Activated CD4-positive, alpha-beta T cell treated with anti-CD3 and anti-CD28 coated beads, Interleukin-2, amount 10 ng/mL, durations not matched to agents 7 days and 5 days (primary cell): ENCODE measurements at places on chromosomes 3 and 15. TPM values are rescaled to one million over a fixed set of nuclear protein-coding genes. Genes with fewer than 3 reads are reported as not detected.

Gene CRYBG3
- total RNA-seq: 5.3 TPM

GRCh38 chr15:71136159-71136783, 21.0 kb downstream of the THSD4 start:
- H3K36me3 ChIP-seq: no peaks in the 10 kb centered on the region
- H3K4me3 ChIP-seq: no peak overlapping the region
- peaks cover 10% of the 10 kb centered on the region for H3K27me3 ChIP-seq
- no peak for DNase-seq

Gene LEKR1
- total RNA-seq: 0.54 TPM

Gene STAG1
- total RNA-seq: 40.9 TPM

DNA sequence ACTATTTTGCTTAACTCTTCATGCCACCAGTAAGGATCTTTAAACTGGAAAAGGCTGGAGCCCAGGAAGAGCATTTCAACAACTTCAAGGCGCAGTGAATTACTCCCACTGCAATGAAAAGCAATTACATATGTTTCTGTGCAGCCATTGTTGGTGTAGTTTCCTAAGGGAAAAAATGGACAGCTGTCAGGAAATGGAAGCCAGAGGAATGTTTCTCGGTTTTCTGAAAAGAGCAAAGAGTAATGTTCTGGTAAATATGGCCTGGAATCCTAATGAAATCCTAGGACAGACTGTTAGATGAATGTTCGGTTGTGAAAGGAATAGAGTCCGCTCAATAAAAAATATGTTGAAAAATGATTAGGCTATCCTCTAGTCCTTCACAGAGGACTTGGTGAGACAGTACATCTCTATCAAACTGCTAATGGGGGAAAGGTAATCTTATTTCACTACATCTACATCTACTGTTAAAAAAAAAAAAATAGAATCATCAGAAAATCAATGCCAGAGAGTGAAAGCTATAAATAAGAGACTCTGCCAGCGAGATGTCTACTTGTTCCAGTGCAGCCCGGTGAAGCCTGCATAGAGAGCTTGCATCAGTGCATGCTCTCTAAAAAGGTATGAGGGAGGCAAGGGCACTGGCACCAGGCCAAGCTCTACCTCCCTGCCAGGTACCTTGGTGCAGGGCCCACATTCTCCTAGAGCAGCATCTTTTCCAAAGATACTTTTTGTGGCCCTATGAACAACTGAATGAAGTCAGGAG, 68.2 kb upstream of the TJP1 start:
- no peaks in the 10 kb centered on the region for H3K36me3 ChIP-seq
- H3K27ac ChIP-seq: no peak overlapping the region
- no peaks in the 10 kb centered on the region for H3K4me1 ChIP-seq
- no peak for DNase-seq
- no peak overlapping the region for H3K4me3 ChIP-seq

DNA sequence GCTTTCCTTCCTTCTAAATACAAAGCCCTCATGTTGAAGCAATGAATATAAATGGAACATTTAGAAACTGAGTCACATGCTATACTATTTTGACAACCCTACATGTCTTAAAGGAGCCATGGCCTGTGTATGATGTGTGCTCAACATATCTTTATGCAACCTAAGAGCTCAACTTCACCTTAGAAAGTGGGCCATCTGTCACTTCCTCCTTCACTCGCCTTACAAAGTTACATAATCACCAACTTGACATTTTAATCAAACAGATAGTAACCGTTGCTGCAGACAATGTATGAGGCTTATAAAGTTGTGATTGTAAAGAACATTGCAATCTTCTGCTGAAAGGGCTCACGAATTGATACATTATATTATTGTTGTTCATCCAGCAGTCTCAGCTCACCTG, 163.6 kb downstream of the SERPINI1 start:
- H3K27ac ChIP-seq: no peak overlapping the region
- H3K36me3 ChIP-seq: no peaks in the 10 kb centered on the region
- H3K4me3 ChIP-seq: no peak overlapping the region
- H3K4me1 ChIP-seq: no peaks in the 10 kb centered on the region
- peaks cover 5% of the 10 kb centered on the region for H3K27me3 ChIP-seq

Gene NR2E3
- not detected for total RNA-seq

DNA sequence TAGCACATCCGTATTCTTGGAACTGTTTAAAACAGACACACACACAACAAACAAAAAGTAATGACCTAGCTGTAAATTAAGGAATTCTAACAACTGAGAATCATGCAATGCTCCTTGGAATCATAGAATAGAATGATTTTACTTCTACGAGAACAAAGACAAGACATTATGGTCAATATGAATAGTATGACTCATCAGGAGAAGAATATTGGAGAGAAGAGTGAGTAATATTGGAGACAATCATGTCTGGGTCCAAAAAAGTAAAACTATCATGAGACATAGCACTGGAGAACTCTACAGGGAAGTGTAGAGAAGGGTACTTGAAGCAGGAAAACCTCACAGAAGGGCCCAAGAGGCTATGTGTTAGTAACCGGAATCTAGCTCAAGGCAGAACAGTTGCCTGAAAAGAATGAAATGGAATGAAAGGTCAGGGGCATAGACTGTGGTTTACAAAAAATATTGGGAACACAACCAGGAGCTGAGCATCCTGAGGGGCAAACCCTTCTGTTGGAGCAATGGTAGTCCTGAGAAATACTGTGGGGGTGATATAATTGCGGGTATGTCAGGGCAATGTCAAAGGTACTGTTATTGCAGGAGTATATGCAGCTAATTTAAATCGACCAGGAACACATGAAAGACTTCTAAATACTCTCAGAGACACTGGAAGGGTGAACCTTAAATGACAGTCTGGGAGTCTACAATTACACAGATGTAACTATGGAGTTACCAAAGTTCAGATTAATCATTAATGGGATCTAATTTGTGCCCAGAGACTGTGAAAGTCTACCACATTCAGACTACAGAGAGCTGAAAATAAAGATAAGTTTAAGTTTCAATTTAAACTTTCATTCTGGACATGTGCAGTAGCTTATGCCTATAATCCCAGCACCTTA, 201.2 kb downstream of the BCHE start:
- no peaks in the 10 kb centered on the region for H3K27me3 ChIP-seq
- no peak overlapping the region for H3K27ac ChIP-seq
- H3K4me3 ChIP-seq: no peak overlapping the region

- H3K36me3 ChIP-seq: no peaks in the 10 kb centered on the region
- no peak for DNase-seq
- H3K4me3 ChIP-seq: no peak overlapping the region
Observed at GRCh38 chr3:15896500-15896899, 98.7 kb upstream of the ANKRD28 start.

DNA sequence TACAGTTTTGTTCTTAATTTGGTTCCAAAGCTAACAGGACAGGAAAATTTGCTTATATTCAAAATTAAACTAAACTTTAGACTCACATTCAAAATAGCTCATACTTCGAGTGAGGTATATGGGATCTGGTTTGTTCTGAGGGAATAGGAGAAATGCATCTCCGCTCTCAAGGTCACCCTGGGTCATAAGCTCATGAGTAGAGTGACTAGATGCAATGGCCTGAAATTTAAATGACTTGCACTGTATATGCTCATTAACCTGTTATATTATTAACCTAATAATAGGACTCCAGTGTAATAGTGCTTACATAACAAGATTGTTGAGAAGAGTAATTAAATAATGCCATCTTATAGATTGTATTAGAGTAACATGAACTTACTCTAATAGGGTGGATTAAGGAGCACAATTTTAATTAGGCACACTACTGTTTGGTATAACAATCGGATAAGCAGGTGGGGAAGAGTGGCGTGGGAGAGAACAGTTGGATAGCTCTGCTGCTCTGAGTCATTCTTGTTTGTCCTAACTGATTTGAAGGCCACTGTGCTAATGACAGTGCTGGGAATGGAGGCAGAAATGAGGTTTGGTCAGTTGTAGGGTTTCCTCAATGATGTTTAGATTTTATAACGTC, 5.2 kb downstream of the NKTR start:
- H3K4me1 ChIP-seq: peaks cover 54% of the 10 kb centered on the region
- DNase-seq: no peak
- no peak overlapping the region for H3K4me3 ChIP-seq
- H3K27ac ChIP-seq: no peak overlapping the region

DNA sequence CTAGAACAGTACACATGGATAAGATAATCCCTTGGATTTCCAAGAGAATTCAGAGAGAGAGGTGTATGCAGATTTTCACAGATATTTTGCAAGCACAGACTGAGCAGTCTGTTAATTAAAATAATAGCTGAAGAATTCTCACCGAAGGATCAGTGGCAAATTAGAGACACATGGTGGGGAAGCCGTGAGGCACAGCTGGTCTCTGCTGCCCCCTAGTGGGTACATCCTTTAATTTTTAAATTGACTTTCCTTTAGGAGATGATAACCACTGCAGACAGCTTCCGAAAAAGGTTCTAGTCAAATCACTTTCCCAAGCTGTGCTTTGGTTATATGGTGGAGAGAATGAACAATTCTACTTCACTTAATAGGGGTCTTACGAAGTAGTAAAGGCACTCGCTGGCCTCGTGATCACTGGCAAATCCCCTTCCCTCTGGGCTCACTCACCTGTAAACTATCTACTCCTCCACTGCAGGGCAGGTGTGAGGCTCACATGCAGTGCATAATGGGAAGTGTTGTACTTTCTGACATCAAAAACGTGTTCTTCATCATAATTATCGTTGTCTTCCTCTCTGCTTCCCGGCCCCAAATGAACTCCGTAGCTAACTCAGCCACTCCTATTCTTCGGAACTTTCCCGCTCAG, 19.5 kb downstream of the MESD start:
- no peak overlapping the region for H3K4me3 ChIP-seq
- no peak overlapping the region for H3K27ac ChIP-seq
- DNase-seq: peak; percentile 73
- H3K27me3 ChIP-seq: no peaks in the 10 kb centered on the region
- H3K36me3 ChIP-seq: peaks cover 13% of the 10 kb centered on the region

DNA sequence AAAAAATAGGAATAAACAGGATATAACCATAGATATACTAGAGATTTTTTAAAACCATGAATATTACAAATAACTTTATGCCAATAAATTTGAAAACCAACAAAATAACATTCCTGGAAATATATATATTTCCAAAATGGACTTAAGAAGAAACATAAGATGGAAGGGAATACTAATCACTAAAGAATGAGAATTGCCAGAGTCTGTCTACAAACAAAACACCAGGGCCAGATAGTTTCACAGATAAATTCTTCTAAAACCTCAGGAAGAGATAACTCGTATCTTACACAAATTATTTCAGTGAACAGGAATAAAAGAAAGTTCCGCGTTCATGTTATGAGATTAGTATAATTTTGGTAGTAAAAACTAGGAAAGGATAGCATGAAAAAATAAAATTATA, 107.3 kb downstream of the HERC1 start:
- no peak overlapping the region for H3K4me3 ChIP-seq
- DNase-seq: no peak
- peaks cover 56% of the 10 kb centered on the region for H3K36me3 ChIP-seq

- H3K4me3 ChIP-seq: no peak overlapping the region
- no peaks in the 10 kb centered on the region for H3K36me3 ChIP-seq
- H3K4me1 ChIP-seq: no peaks in the 10 kb centered on the region
- DNase-seq: no peak
- H3K27ac ChIP-seq: no peak overlapping the region
Observed at GRCh38 chr3:190132371-190132770, 11.7 kb upstream of the P3H2 start.

GRCh38 chr3:63295806-63296205, 17.7 kb downstream of the SYNPR start:
- no peak overlapping the region for H3K4me3 ChIP-seq
- H3K27me3 ChIP-seq: no peaks in the 10 kb centered on the region
- H3K27ac ChIP-seq: no peak overlapping the region
- no peaks in the 10 kb centered on the region for H3K4me1 ChIP-seq

GRCh38 chr3:22969276-22969675, 233.9 kb upstream of the UBE2E2 start:
- no peaks in the 10 kb centered on the region for H3K36me3 ChIP-seq
- H3K4me1 ChIP-seq: no peaks in the 10 kb centered on the region
- H3K27me3 ChIP-seq: no peaks in the 10 kb centered on the region
- no peak overlapping the region for H3K4me3 ChIP-seq
- DNase-seq: no peak

Gene TMEM40
- total RNA-seq: not detected

Gene LSG1
- total RNA-seq: 44.6 TPM

DNA sequence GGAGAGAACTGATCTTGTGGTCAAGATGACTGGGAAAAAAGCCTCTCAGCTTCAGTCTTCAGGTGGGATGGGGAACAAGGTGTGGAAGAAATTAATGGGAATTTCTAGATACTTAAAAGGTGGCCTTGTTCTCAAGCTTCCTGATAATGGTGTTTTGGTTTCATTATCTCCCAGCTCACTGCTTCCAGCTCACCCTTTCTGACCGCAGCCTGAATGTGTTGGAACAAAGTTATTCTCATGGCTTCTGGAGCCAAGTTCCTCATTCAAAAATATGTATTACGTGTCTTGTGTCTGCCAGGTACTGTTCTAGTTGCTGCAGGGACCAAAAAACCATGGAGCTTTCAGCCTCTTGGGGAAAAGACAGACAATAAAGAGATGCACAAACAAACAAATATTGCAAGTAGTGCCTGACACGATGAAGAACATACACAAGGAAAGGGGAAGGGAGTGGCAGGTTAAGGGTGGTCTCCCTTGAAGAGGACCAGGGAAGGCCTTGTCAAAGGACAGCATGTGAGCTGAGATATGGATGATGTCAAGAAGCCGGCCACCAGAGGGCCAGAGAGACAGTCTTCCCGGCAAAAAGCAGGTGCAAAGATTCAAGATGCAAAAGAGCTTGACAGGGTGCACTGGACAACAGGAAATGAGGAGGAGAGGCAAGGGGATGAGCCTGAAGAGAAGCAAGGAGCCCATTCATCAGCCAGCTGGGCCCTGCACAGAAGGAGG, 35.5 kb downstream of the ARRDC4 start:
- H3K27me3 ChIP-seq: no peaks in the 10 kb centered on the region
- peak overlapping the region; percentile 1 for H3K4me3 ChIP-seq
- H3K27ac ChIP-seq: no peak overlapping the region
- peaks cover 14% of the 10 kb centered on the region for H3K4me1 ChIP-seq
- no peak for DNase-seq
- H3K36me3 ChIP-seq: no peaks in the 10 kb centered on the region

DNA sequence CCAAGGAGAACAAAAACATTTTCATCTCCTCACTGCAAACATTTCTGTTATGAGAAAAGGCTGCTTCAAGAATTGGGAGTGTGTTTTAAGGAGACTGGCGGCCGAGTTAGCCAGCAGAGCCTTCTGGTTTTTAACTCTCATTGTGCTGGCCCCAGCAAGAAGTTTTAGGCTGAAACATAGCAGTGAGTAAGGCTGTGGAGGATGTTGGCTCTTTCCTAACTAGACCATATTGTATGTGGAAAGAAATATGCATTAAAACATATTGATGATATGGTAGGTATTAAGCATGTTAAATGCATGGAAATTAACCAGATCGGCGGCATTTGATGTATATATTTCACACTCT, 90.7 kb downstream of the TIGIT start:
- H3K4me1 ChIP-seq: peaks cover 13% of the 10 kb centered on the region
- H3K36me3 ChIP-seq: no peaks in the 10 kb centered on the region
- H3K27ac ChIP-seq: peak overlapping the region; percentile 77
- no peak for DNase-seq
- H3K4me3 ChIP-seq: no peak overlapping the region

Gene UCN2
- total RNA-seq: not detected
